ENCODE measurements at places on chromosomes 6 and 20. TPM values are rescaled to one million over a fixed set of nuclear protein-coding genes. Genes with fewer than 3 reads are reported as not detected.

- no peak for DNase-seq
Measured at GRCh38 chr6:161200610-161201370, 73.1 kb downstream of the AGPAT4 start.

GRCh38 chr20:4973330-4974097, 27.8 kb downstream of the SLC23A2 start:
- DNase-seq: no peak

GRCh38 chr6:72916906-72917305, 295.0 kb downstream of the KCNQ5 start:
- DNase-seq: no peak

- DNase-seq: no peak
Measured at GRCh38 chr6:42819803-42820511, 38.1 kb downstream of the BICRAL start.

GRCh38 chr6:76490456-76490855, 418.0 kb upstream of the IMPG1 start:
- no peak for DNase-seq

GRCh38 chr6:22325481-22325880, 28.6 kb upstream of the PRL start:
- no peak for DNase-seq

GRCh38 chr20:7352165-7352564, 584.7 kb downstream of the BMP2 start:
- no peak for DNase-seq

DNA sequence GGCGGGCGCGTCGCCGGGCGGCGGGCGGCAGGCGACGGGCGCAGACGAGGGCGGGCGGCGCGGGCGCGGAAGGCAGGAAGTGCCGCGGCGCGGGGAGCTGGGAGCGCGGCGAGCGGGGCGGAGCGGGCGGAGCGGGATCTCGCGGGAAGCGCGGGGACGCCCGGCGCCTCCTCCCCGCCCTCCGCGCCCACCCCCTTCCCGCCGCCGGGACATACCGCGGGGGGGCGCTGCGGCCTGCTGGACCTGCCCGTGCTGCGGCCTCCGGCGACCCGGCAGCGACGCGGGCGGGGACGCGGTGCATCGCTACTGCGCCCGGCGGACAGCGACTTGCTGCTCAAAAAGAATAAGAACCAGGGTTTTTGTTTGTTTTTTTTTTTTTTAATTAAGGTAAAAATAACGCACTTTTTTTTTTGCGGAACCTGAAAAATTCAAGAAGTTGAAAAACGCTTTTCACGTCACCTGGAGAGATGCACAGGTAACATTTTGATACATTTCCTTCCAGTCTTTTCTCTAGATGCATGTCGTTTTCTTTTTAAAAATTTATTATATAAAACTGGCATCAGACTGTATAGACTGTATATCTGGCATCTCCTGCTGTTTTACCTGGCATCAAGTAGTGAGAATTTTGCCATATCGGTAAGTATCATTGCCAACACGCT, at the start of gene CENPB:
CENPB (minus strand) TSS at position 76 of the 659 bp plus-strand sequence. CDS start 257 bp downstream, outside the sequence.
- DNase-seq: peak; percentile 93

GRCh38 chr6:159646116-159646515, 46.9 kb downstream of the SOD2 start:
- no peak for DNase-seq

GRCh38 chr20:56513161-56514150, 11.1 kb upstream of the FAM209A start:
- no peak for DNase-seq

GRCh38 chr6:37273690-37274089, 15.7 kb upstream of the TMEM217 start:
- no peak for DNase-seq

- peak; percentile 81 for DNase-seq
Measured at GRCh38 chr6:29964887-29965562, 22.7 kb downstream of the HLA-A start.

GRCh38 chr6:41053041-41053440, at the start of gene APOBEC2:
TSS of gene APOBEC2 (plus strand) at chr6:41053202. CDS start at chr6:41053348, 146 bp downstream.
- peak; percentile 83 for DNase-seq

GRCh38 chr20:38155811-38156210, 9.3 kb downstream of the TGM2 start:
- no peak for DNase-seq

DNA sequence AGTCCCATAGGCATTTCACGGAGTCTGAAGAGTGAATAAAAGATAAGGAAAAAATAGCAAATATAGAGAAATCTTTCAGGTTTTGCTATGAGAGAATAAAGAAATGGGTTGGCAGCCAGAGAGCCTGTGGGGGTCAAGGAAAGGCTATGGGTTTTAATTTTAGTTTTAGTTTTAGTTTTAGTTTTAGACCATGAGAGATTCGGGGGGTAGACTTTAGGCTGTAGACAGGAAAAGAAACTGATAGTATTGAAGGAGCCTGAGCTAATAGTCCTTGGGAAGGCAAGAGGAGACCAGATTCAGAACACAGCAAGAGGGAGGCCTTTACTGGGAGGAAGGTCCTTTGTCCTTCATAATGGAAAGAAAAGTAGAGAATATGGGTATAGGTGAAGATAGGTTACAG, 19.3 kb downstream of the DOP1A start:
- no peak for DNase-seq

- no peak for DNase-seq
Measured at GRCh38 chr6:143677577-143677890, 231 bp upstream of the PHACTR2 start.

DDAH2 gene
- total RNA-seq: 65.2 TPM

GRCh38 chr6:33091957-33092356, 16.2 kb downstream of the HLA-DPB1 start:
- DNase-seq: no peak

PSORS1C2 gene
- not detected for total RNA-seq

- DNase-seq: no peak
Measured at GRCh38 chr6:166057431-166057830, 110.2 kb downstream of the TBXT start.

GRCh38 chr20:62208795-62209755, 11.0 kb downstream of the HRH3 start:
- peak; percentile 57 for DNase-seq

DNA sequence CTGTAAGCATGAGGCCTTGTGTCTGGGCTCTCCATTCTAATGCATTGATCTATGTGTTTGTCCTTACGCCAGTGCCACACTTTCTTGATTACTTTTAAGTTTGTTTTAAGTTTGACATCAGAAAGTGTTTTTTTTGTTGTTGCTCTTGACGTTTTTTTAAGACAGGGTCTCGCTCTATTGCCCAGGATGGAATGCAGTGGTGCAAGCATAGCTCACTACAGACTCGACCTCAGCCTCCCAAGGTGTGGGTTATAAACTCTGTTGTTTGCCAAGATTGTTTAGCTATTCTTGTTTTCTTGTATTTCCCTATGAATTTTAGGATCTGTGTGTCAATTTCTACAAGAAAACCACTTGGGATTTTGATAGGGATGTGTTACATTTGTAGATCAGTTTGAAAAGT, 5.6 kb downstream of the MCUR1 start:
- no peak for DNase-seq

DNA sequence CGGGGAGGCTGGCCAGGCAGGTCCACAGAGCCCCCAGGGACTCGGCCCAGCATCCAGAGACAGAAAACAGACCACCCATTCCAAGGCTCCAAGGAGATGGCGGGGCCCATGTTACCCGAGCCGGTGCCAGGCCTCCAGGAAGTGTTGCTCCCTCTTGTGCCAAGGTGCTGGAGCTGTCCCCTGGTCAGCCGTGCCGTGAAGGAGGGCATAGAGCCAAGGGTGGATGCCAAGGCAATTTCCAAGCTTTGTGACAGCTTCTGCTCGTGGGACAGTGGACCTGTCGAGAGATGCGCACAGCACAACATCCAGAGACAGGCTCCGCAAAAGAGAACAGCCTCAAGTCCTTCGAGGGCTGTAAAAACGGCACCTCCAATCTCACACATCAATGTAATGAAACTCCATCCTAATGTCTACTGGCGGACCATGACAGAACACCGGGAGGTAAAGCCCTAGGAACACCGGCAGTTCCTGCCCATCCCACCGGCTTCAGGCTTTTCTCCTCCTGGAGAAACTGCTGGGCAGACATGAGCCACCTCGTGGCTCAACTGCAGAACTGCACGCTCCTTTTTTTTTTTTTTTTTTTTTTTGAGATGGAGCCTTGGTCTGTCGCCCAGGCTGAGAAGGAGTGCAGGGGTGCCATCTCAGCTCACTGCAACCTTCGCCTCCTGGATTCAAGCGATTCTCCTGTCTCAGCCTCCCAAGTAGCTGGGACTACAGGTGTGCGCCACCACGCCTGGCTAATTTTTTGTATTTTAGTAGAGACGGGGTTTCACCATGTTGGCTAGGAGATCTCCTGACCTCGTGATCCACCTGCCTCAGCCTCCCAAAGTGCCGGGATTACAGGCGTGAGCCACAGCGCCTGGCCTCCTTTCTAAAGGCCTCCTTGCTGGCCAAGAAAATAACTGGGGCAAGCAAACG, 30.9 kb upstream of the AVP start:
- DNase-seq: no peak

- no peak for DNase-seq
Measured at GRCh38 chr6:89281779-89282246, 33.3 kb downstream of the GABRR2 start.

- DNase-seq: no peak
Measured at GRCh38 chr6:122726649-122727048, 52.9 kb upstream of the FABP7 start.

- DNase-seq: no peak
Measured at GRCh38 chr6:82902290-82902689, 163.4 kb downstream of the UBE3D start.

DNA sequence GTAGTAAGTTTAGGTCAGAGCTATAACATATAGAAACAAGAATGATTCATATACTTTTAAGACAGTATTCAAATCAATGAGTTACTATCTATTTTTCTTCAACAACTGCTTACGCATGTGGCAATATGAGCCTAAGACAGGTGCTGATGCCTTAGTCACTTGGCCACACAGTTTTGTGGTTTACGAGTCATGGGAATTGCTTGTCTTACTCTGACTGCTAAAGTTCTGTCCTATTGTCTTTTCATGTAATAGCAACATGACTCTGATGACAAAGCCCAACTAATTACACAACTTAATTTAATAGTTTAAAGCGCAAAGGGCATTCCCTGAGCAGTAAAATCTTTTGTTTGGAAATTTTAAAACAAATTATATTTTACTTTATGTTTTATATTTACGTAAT, 159.3 kb upstream of the CENPW start:
- no peak for DNase-seq

POM121L2 gene
- not detected for total RNA-seq

TMC2 gene
- total RNA-seq: not detected

CST4 gene
- not detected for total RNA-seq

DNA sequence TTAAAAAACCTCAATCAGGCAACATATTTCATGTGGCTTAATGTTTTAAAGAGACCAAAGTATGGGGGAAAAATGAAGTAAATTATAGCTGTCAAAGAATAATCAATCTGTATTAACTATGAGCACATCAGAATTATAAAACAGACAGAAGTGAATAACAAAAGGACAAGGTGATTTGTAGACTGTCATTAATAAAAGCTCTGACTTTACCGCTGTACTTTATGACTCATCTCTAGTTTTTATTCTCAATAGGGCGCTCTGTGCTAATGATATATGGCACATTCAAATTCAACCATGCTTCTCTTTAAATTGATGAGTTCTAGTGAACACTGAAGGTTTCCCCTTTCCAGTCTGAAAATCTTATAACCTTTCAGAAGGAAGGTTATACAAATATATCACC, 72.0 kb downstream of the PREP start:
- no peak for DNase-seq

CRYBG1 gene
- total RNA-seq: 1.5 TPM

All from heart left ventricle (tissue), 16 donors.